ENCODE measurements at places on chromosomes 4 and X. TPM values are rescaled to one million over a fixed set of nuclear protein-coding genes. Genes with fewer than 3 reads are reported as not detected.

GRCh38 chrX:137032841-137033773 lies 688 bp downstream of the GPR101 start:
- no peak for DNase-seq
- H3K4me3 ChIP-seq, result no peak overlapping the region
- H3K27ac ChIP-seq, result no peak overlapping the region
- no peaks in the 10 kb centered on the region for H3K27me3 ChIP-seq

DNA sequence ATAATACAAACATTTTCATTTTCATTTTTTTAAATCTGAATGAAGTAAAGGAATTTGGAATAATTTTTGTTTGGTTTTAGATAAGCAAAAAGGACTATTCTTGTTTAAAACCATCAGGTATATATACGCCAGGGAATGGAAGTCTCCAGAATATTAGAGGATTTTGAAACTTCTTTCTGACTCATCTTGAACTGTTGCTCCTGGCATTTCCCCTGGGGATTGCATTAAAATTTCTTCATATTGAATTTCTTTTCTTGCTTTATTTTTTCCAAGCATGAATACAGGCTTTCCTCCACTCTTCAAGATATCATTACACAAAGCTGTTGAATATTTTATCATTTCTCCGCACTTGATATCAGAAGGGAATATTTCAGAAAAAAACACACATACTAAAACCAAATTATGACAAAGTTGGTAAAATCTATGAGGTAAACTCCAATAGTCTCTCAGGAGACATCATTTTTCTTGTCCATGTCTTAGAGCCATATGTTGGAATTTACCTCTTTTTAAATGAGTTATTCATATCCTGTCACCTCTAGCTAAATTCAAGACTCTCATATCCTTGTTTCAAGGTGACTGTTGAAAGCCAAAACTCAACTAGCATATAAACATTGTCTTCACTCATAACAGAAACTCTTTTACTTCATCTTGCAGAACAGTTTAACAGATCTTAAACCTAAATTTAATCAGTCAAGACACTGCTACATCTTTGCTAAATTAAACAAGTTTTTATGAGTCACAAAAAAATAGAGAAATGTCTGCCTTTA lies 20.7 kb upstream of the CSN1S1 start:
- no peak overlapping the region for H3K27ac ChIP-seq
- H3K27me3 ChIP-seq, result no peaks in the 10 kb centered on the region
- DNase-seq, result no peak
- no peaks in the 10 kb centered on the region for H3K36me3 ChIP-seq

The APBB2 gene
- total RNA-seq, result 72.5 TPM

GRCh38 chr4:29540439-29541102 lies 1179.6 kb upstream of the PCDH7 start:
- H3K36me3 ChIP-seq, result no peaks in the 10 kb centered on the region
- no peaks in the 10 kb centered on the region for H3K27me3 ChIP-seq
- H3K4me1 ChIP-seq, result no peaks in the 10 kb centered on the region
- no peak overlapping the region for H3K27ac ChIP-seq
- H3K4me3 ChIP-seq, result no peak overlapping the region
- no peak for DNase-seq

GRCh38 chr4:188783175-188783574 lies 643.9 kb downstream of the TRIML1 start:
- H3K27ac ChIP-seq, result no peak overlapping the region
- no peaks in the 10 kb centered on the region for H3K36me3 ChIP-seq
- no peaks in the 10 kb centered on the region for H3K4me1 ChIP-seq

The DAPP1 gene
- 0.76 TPM for total RNA-seq

The ADD1 gene
- total RNA-seq, result 139 TPM

GRCh38 chr4:74117024-74117534 lies 18.1 kb upstream of the CXCL2 start:
- H3K36me3 ChIP-seq, result no peaks in the 10 kb centered on the region
- H3K27me3 ChIP-seq, result no peaks in the 10 kb centered on the region
- DNase-seq, result peak; percentile 73
- no peak overlapping the region for H3K27ac ChIP-seq

The GAR1 gene
- total RNA-seq, result 40.6 TPM

DNA sequence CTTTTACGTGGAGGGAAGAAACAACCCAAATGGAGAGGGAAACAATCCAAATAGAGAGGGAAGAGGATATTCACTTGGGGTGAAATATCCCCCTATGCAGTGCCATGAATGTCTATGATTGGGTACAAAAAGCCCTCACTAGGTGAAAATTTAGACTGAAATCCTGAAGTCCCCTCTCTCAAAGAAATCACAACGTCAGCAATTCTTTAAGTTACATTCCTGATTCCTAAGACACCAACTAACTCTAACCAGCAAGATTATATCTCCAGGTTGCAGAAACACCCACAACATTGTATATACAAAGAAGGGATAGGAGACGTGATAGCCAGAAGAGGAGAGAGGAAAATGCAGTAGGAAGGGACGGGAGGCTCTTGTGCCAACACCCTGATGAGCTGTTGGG lies 374.3 kb downstream of the DCAF12L2 start:
- H3K27me3 ChIP-seq, result no peaks in the 10 kb centered on the region
- no peak overlapping the region for H3K27ac ChIP-seq
- no peaks in the 10 kb centered on the region for H3K4me1 ChIP-seq
- H3K36me3 ChIP-seq, result no peaks in the 10 kb centered on the region
- no peak for DNase-seq

The LEF1 gene
- total RNA-seq, result 0.79 TPM

The HELQ gene
- 14.6 TPM for total RNA-seq

GRCh38 chrX:155218777-155219176 lies 2.5 kb downstream of the VBP1 start:
- no peaks in the 10 kb centered on the region for H3K27me3 ChIP-seq
- no peak overlapping the region for H3K27ac ChIP-seq
- no peaks in the 10 kb centered on the region for H3K36me3 ChIP-seq
- H3K4me3 ChIP-seq, result no peak overlapping the region
- DNase-seq, result no peak

The SLIT2 gene
- 3.8 TPM for total RNA-seq

- no peak overlapping the region for H3K27ac ChIP-seq
- H3K36me3 ChIP-seq, result no peaks in the 10 kb centered on the region
- no peak for DNase-seq
- no peaks in the 10 kb centered on the region for H3K4me1 ChIP-seq
Measured at GRCh38 chr4:57425610-57426009, 315.4 kb upstream of the IGFBP7 start.

DNA sequence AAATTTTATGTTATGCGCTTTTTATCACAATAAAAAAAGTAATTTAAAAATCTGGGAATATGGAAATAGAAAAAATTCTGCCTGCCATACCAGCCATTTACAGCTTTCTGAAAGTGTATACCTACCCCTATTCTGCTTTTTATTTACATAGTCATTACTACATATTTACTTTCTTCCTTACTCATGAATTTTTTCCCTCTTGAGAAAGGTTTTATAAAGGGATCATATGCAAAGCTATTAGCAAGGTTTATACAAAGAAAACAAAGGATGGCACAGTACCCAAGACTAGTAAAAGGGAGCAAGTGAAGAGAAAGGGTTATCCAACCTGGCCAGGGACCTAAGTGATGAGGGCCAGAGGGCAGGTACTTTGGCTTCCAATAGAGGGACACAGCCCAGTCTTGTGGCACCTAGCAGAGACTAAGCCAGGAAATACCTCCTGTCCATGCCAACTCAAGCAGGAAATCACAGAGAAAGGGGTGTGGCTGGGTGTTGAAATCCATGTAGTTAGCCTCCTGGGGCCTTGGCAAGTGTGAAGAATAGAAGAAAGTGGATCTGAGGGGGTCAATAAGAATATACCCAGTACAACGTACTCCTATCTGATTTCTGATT lies 207.3 kb upstream of the VEGFC start:
- no peaks in the 10 kb centered on the region for H3K27me3 ChIP-seq
- H3K4me3 ChIP-seq, result no peak overlapping the region
- no peaks in the 10 kb centered on the region for H3K36me3 ChIP-seq
- no peak overlapping the region for H3K27ac ChIP-seq
- no peak for DNase-seq

DNA sequence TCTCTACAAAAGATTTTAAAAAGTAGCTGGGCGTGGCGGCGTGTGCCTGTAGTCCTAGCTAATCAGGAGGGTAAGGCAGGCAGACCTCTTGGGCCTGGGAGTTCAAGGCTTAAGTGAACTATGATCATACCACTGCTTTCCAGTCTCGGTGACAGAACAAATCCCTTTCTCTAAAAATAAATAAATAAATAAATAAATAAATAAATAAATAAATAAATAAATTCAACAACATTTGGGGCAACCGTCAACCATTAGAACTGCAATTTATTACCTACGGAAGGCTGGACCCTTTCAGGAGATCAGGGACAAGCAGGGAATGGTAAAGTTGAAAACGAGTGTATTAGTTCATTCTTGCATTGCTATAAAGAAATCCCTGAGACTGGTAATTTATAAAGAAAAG lies 136.2 kb upstream of the USP9X start:
- H3K27me3 ChIP-seq, result no peaks in the 10 kb centered on the region
- no peak overlapping the region for H3K27ac ChIP-seq
- peaks cover 10% of the 10 kb centered on the region for H3K4me1 ChIP-seq
- H3K4me3 ChIP-seq, result no peak overlapping the region
- DNase-seq, result no peak
- no peaks in the 10 kb centered on the region for H3K36me3 ChIP-seq

- H3K4me3 ChIP-seq, result no peak overlapping the region
- H3K4me1 ChIP-seq, result peaks cover 3% of the 10 kb centered on the region
- H3K36me3 ChIP-seq, result no peaks in the 10 kb centered on the region
- H3K27ac ChIP-seq, result no peak overlapping the region
Measured at GRCh38 chrX:106955004-106955772, 35.0 kb downstream of the CLDN2 start.

GRCh38 chrX:134533952-134534351 lies 74.0 kb downstream of the HPRT1 start:
- peaks cover 13% of the 10 kb centered on the region for H3K4me1 ChIP-seq
- no peak overlapping the region for H3K27ac ChIP-seq
- no peak overlapping the region for H3K4me3 ChIP-seq
- H3K36me3 ChIP-seq, result no peaks in the 10 kb centered on the region
- H3K27me3 ChIP-seq, result no peaks in the 10 kb centered on the region
- no peak for DNase-seq

GRCh38 chr4:41160856-41161255 lies 53.5 kb downstream of the APBB2 start:
- H3K27me3 ChIP-seq, result no peaks in the 10 kb centered on the region
- no peaks in the 10 kb centered on the region for H3K36me3 ChIP-seq
- H3K4me1 ChIP-seq, result peaks cover 69% of the 10 kb centered on the region
- peak overlapping the region; percentile 88 for H3K27ac ChIP-seq
- peak overlapping the region; percentile 34 for H3K4me3 ChIP-seq
- DNase-seq, result peak; percentile 74

- no peaks in the 10 kb centered on the region for H3K4me1 ChIP-seq
- no peak overlapping the region for H3K4me3 ChIP-seq
- H3K27ac ChIP-seq, result no peak overlapping the region
- H3K27me3 ChIP-seq, result no peaks in the 10 kb centered on the region
- DNase-seq, result peak; percentile 12
- H3K36me3 ChIP-seq, result no peaks in the 10 kb centered on the region
Measured at GRCh38 chr4:70531981-70532380, 13.6 kb downstream of the AMTN start.

GRCh38 chr4:87270144-87270543 lies 49.7 kb upstream of the KLHL8 start:
- no peaks in the 10 kb centered on the region for H3K27me3 ChIP-seq
- H3K4me3 ChIP-seq, result no peak overlapping the region
- DNase-seq, result peak; percentile 39
- H3K4me1 ChIP-seq, result no peaks in the 10 kb centered on the region
- H3K27ac ChIP-seq, result no peak overlapping the region

GRCh38 chr4:95300304-95300703 lies 248.5 kb downstream of the UNC5C start:
- H3K4me1 ChIP-seq, result peaks cover 3% of the 10 kb centered on the region
- H3K4me3 ChIP-seq, result no peak overlapping the region
- H3K36me3 ChIP-seq, result no peaks in the 10 kb centered on the region
- H3K27me3 ChIP-seq, result no peaks in the 10 kb centered on the region

The AKAP14 gene
- not detected for total RNA-seq

The MCUB gene
- 18.6 TPM for total RNA-seq

The RPA4 gene
- 0.20 TPM for total RNA-seq

GRCh38 chr4:61716426-61716825 lies 516.3 kb downstream of the ADGRL3 start:
- H3K36me3 ChIP-seq, result no peaks in the 10 kb centered on the region
- no peak overlapping the region for H3K4me3 ChIP-seq
- H3K4me1 ChIP-seq, result no peaks in the 10 kb centered on the region
- H3K27me3 ChIP-seq, result no peaks in the 10 kb centered on the region

DNA sequence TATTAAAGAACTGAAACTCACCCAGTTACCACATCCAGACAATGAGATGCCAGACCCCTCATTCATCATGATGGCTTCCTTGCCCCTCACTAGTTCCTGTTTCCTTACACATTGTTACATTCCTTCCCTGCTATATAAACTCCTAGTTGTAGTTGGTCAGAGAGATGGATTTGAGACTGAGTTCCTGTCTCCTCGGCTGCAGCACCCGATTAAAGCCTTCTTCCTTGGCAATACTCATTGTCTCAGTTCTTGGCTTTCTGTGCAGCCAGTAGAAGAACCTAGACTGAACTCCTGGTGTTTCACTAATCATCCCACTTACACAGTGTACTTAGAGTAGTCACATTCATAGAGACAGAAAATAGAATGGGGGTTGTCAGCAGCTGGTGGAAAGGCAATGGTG lies 324.7 kb downstream of the TRIML1 start:
- no peak overlapping the region for H3K27ac ChIP-seq
- no peak overlapping the region for H3K4me3 ChIP-seq
- no peaks in the 10 kb centered on the region for H3K36me3 ChIP-seq
- DNase-seq, result no peak
- no peaks in the 10 kb centered on the region for H3K27me3 ChIP-seq
- no peaks in the 10 kb centered on the region for H3K4me1 ChIP-seq

- no peak overlapping the region for H3K27ac ChIP-seq
- H3K27me3 ChIP-seq, result no peaks in the 10 kb centered on the region
- no peaks in the 10 kb centered on the region for H3K4me1 ChIP-seq
Measured at GRCh38 chr4:66791686-66792085, 753.6 kb downstream of the CENPC start.

GRCh38 chr4:40710484-40711254 lies 39.1 kb upstream of the NSUN7 start:
- no peak overlapping the region for H3K4me3 ChIP-seq
- no peaks in the 10 kb centered on the region for H3K27me3 ChIP-seq
- H3K27ac ChIP-seq, result no peak overlapping the region
- no peaks in the 10 kb centered on the region for H3K36me3 ChIP-seq
- no peaks in the 10 kb centered on the region for H3K4me1 ChIP-seq

The PNMA5 gene
- not detected for total RNA-seq

DNA sequence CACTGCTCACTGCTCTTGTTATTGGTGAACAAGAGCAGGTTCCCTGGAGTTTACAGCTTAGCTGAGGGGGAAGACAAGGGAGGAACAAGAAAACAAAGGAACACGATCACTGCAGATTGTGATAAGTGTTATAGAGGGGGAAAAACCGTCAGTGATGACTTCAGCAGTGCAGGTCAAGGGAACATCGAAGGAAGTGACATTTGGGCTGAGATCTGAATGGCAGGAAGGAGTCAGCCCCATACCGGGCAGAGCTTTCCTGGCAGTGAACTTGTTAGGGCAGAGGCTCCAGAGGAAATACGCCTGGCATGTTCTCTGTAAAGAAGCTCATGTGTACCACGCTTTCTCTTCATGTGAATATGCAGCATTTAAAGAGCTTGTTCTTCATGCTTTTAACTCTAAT lies 78.1 kb downstream of the LDB2 start:
- H3K27ac ChIP-seq, result no peak overlapping the region
- H3K27me3 ChIP-seq, result peaks cover 6% of the 10 kb centered on the region
- no peaks in the 10 kb centered on the region for H3K4me1 ChIP-seq
- no peaks in the 10 kb centered on the region for H3K36me3 ChIP-seq

- peak overlapping the region; percentile 51 for H3K27ac ChIP-seq
- peaks cover 7% of the 10 kb centered on the region for H3K4me1 ChIP-seq
- H3K4me3 ChIP-seq, result peak overlapping the region; percentile 83
- H3K36me3 ChIP-seq, result no peaks in the 10 kb centered on the region
Measured at GRCh38 chr4:146522869-146523205, 1.1 kb upstream of the SLC10A7 start.

- H3K27ac ChIP-seq, result no peak overlapping the region
- no peak overlapping the region for H3K4me3 ChIP-seq
- no peaks in the 10 kb centered on the region for H3K27me3 ChIP-seq
- H3K36me3 ChIP-seq, result no peaks in the 10 kb centered on the region
Measured at GRCh38 chr4:127509155-127509554, 123.6 kb upstream of the INTU start.

Data from HCT116 (cell line).